ENCODE measurements at places on chromosomes 3 and 15. TPM values are rescaled to one million over a fixed set of nuclear protein-coding genes. Genes with fewer than 3 reads are reported as not detected.

Gene CD86
- not detected for total RNA-seq

Gene PLSCR2
- not detected for total RNA-seq

Gene KNL1
- total RNA-seq, result 7.0 TPM

Gene COLQ
- total RNA-seq, result 0.34 TPM

Gene RETNLB
- total RNA-seq, result not detected

Gene CRYGS
- 0.44 TPM for total RNA-seq

Gene CDHR4
- total RNA-seq, result 0.29 TPM

Gene PRR20G
- total RNA-seq, result 0.14 TPM

Gene P3H2
- total RNA-seq, result 29.4 TPM

Gene HCLS1
- total RNA-seq, result 0.13 TPM

Gene SELENOT
- 104 TPM for total RNA-seq

Gene CPN2
- not detected for total RNA-seq

Gene FBXW12
- not detected for total RNA-seq

Gene ELL3
- 1.3 TPM for total RNA-seq

Gene ZIC1
- total RNA-seq, result 0.07 TPM

Gene ARHGEF26
- 6.5 TPM for total RNA-seq

Gene CPLX3
- total RNA-seq, result not detected

Gene GOLGA8M
- 0.10 TPM for total RNA-seq

Gene PLA2G4B
- total RNA-seq, result 1.00 TPM

Gene MINAR1
- 0.37 TPM for total RNA-seq

Gene ARPP19
- 110 TPM for total RNA-seq

Gene SYNPR
- total RNA-seq, result not detected

Gene IL12A
- total RNA-seq, result 0.96 TPM

Gene KIF15
- total RNA-seq, result 12.3 TPM

Gene P2RY1
- total RNA-seq, result 0.49 TPM

Gene CP
- total RNA-seq, result 5.3 TPM

Gene GLT8D1
- total RNA-seq, result 39.2 TPM

Gene TRH
- not detected for total RNA-seq

Gene LRRC31
- total RNA-seq, result not detected

Gene FILIP1L
- 0.24 TPM for total RNA-seq

Gene GOLGA6L7
- not detected for total RNA-seq

Gene NR2F2
- total RNA-seq, result 26.6 TPM

Gene ST6GAL1
- total RNA-seq, result 2.1 TPM

Gene GALNT15
- not detected for total RNA-seq

Gene AVEN
- 26.1 TPM for total RNA-seq

Gene NDN
- 0.09 TPM for total RNA-seq

Gene SLC2A2
- not detected for total RNA-seq

Gene LMOD3
- not detected for total RNA-seq

Gene KCNMB3
- total RNA-seq, result 1.3 TPM

Gene SLC28A1
- not detected for total RNA-seq

Gene PPP4R2
- 44.5 TPM for total RNA-seq

Gene SPINK8
- total RNA-seq, result not detected

Gene SLC22A14
- total RNA-seq, result not detected

Gene ALCAM
- total RNA-seq, result 70.8 TPM

Gene ANKDD1A
- 1.5 TPM for total RNA-seq

Gene MAP1A
- total RNA-seq, result 0.96 TPM

Gene UQCRC1
- 198 TPM for total RNA-seq

Gene NPAP1
- total RNA-seq, result not detected

Gene CPNE9
- total RNA-seq, result 0.10 TPM

Measured in A549 treated with RU486 at 1 μM for 4 hours (cell line).